GM10248 (cell line): ENCODE measurements at places on chromosomes 12 and 14.
A peak's percentile ranks its signal among the peaks of the same experiment; 100 is the strongest.

GRCh38 chr14:71338153-71338552, 430.9 kb downstream of the PCNX1 start:
- DNase-seq: no peak

GRCh38 chr14:57136669-57137328, 131.9 kb downstream of the EXOC5 start:
- no peak for DNase-seq

GRCh38 chr12:30484658-30485057, 211.0 kb downstream of the IPO8 start:
- DNase-seq: no peak

- peak; percentile 40 for DNase-seq
Observed at GRCh38 chr12:46661110-46661845, 164.5 kb downstream of the SLC38A4 start.

DNA sequence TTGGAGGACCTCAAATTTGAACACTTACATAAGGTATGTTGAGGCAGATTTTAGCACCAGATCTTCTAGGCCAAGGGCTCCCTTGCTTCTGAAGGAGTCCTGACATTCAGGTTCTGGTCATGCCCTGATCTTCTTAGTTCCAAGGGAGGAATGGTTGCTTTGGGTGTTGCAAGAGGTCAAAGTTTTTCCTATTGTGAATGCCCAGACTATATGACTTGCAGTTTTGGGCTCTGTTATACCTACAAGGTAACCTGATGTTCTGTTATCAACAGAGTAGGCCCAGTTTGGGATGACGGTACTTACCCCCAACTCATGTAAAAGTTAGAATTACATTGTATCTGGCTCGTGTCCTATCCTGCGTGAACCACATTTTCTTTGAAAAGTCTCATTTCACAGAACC, 69.1 kb upstream of the COCH start:
- DNase-seq: no peak

DNA sequence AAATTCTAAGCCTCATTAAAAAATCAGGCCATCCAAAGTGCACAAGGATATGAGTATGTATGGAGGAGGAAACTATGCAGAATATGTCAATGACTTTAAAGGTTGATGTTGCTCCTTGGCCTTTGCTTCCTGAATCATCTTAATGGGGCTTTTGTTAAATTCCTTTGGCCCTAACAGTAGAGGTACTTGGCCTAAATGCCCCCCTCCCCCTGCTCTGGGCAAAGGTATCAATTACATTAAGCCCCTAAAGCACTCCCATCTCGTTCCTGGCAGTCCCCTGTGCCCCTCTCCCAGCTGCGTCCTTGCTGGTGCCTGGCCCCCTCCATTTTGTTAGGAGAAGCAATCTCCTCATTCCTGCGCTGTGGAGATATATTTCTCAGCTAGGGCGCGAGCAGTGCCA, 4.8 kb downstream of the COPZ1 start:
- no peak for DNase-seq

GRCh38 chr12:9365296-9365695, 157.1 kb upstream of the PZP start:
- no peak for DNase-seq

DNA sequence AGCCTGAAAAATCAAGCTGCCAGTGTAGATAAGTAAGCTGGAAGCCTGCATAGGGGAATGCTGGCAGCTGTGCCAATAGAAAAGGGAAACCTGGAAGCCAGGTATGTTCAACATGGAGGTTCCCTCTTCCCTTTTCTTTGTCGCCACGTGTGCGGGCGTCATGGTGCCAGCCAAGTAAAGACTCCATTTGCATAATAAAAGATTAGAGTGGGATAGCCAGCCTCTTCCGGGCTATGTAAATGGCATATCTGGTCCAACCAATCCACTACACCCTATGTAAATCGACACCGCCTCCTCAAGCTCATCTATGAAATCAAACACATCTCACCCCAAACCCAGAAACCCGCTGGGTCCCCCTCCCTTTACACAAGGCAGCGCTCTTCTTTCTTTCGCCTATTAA, 5.6 kb upstream of the ADGRD1 start:
- no peak for DNase-seq

- no peak for DNase-seq
Observed at GRCh38 chr12:98151105-98151590, 364.2 kb upstream of the TMPO start.

DNA sequence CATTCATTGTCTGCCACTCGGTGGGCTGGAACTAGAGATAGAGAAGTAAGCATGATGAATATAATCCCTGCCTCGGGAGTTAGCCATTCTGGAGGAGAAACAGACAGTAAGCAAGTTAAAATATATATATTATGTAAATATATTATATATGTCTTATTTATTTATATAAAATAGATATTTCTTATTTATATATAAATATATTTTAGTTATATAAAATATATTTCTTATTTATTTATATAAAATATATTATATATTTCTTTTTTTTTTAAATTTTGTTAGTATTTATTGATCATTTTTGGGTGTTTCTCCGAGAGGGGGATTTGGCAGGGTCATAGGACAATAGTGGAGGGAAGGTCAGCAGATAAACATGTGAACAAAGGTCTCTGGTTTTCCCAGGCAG, 78.1 kb upstream of the TBX5 start:
- no peak for DNase-seq
